ENCODE measurements at places on chromosomes 7 and 10. TPM values are rescaled to one million over a fixed set of nuclear protein-coding genes. Genes with fewer than 3 reads are reported as not detected.
A peak's percentile ranks its signal among the peaks of the same experiment; 100 is the strongest.

Gene CFAP46
- 0.09 TPM for total RNA-seq

Gene PDLIM1
- 208 TPM for total RNA-seq

Gene OPALIN
- total RNA-seq: not detected

DNA sequence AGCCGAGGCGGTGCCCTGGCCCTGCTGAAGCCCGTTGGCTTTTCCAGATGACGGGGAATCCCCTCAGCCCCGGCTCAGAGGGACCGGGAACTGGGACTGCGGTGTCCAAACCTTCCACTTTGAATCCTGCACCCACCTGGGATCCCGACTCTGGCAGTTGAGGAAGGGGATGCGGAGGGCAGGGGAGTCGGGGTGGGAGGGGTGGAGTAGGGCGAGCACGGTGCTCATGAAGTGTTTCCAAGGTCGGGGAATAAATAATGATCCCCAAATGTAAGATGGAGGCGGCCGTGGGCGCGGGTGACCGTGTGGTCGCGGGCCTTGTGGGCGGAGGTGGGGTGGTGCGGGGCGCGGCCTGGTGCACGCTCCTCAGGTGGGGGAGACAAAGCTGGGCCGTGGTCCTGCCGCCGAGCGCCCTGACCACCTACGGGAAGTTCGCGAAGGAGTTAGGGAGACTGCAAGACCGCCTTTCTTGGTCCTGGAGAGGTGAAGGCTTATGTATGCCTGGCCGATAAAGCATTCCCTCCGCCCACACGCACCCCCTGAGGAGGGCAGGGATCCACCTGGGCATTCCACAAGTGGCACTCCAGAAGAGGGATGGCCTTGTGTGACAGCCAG, 1.4 kb downstream of the MTURN start:
- DNase-seq: peak; percentile 81

Data from spleen (tissue), 13 donors.